ENCODE measurements at places on chromosomes 1 and 21. TPM values are rescaled to one million over a fixed set of nuclear protein-coding genes. Genes with fewer than 3 reads are reported as not detected.

KCNQ4 gene
- total RNA-seq, result 1.0 TPM

SMIM1 gene
- 40.4 TPM for total RNA-seq

PGBD2 gene
- total RNA-seq, result 3.1 TPM

CLK2 gene
- 9.8 TPM for total RNA-seq

DNA sequence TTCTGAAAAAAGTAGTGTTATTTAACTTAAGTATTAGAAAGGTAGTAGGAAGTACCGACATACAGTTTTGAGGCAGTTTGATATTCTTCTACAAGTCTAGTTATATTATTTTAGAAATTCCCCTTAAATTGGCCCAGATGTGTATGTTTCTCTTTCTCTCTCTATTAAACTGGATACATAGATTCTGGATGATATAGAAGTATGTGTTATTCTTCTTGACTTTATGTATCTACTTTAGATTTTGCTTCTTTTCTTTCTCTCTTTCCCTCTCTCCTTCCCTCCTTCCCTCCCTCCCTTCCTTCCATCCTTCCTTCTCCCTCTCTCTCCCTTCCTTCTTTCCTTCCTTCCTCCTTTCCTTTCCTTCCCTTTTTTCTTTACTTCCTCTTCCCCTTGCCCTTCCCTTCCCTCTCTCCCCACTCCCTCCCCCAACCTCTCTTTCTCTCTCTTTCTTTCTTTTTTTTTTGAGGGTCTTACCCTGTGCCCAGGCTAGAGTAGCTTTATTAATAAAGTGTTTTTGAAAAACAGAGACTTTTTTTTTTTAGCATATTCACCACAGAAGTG is 124.3 kb downstream of the OSBPL9 start:
- no peak for DNase-seq

CYP4B1 gene
- total RNA-seq, result 20.0 TPM

CD46 gene
- 85.4 TPM for total RNA-seq

DNA sequence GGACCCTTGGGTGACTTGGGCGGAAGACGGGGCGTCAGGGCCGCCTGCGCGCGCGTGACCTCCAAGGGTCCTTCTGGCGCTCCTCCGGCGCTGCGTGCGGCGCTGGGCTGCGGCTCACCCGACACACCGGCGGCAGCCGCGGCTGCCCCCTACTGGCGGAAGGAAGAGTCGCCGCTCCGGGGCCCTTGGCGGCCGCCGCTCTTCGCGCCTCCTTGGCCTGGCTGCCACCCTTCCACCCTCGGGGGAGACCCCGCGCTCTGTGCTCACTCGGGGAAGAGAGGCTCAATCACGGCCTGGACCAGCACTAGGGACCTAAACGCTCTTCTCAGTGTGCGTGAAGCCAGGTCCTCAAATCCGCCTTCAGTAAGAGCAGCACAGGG is 89.7 kb downstream of the DMRTA2 start:
- DNase-seq, result no peak

GRCh38 chr1:185402930-185403329 is 85.9 kb upstream of the IVNS1ABP start:
- no peak for DNase-seq

- DNase-seq, result no peak
Measured at GRCh38 chr1:29647581-29647980, 411.3 kb downstream of the PTPRU start.

GRCh38 chr21:44540741-44541288 is 820 bp upstream of the KRTAP10-1 start:
- no peak for DNase-seq

OXCT2 gene
- 3.6 TPM for total RNA-seq

GRCh38 chr1:215710036-215710898 is 143.2 kb downstream of the KCTD3 start:
- DNase-seq, result no peak

- no peak for DNase-seq
Measured at GRCh38 chr1:78333502-78333901, 157.3 kb upstream of the PTGFR start.

C1QC gene
- total RNA-seq, result 126 TPM

DNA sequence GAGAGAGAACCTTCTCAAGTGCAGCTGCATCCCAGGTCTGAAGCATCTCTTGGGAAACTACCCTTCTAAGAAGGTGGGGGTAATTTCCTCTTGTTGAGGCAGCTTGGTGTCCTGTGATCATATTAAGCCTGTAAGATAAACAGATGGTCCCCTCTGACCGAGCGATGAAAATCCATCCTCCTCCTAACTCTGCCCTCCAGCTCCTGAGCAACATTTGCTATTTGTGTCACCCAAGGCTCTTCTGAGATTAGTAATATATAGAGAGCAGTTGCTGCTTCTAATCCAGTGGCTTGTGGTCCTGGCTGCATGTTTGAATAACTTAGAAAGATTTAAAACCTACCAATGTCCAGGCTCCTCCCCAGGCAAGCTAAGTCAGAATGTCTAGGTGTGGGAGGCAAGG is 123.7 kb downstream of the DISC1 start:
- no peak for DNase-seq
